Right renal pelvis (tissue), 4 donors: ENCODE measurements at places on chromosomes 2 and 18. TPM values are rescaled to one million over a fixed set of nuclear protein-coding genes. Genes with fewer than 3 reads are reported as not detected.

- no peak for DNase-seq
These were observed 77.4 kb upstream of the GCFC2 start for GRCh38 chr2:75788154-75788553.

GRCh38 chr2:230737791-230738226 lies 25.2 kb downstream of the CAB39 start:
- no peak for DNase-seq

DNA sequence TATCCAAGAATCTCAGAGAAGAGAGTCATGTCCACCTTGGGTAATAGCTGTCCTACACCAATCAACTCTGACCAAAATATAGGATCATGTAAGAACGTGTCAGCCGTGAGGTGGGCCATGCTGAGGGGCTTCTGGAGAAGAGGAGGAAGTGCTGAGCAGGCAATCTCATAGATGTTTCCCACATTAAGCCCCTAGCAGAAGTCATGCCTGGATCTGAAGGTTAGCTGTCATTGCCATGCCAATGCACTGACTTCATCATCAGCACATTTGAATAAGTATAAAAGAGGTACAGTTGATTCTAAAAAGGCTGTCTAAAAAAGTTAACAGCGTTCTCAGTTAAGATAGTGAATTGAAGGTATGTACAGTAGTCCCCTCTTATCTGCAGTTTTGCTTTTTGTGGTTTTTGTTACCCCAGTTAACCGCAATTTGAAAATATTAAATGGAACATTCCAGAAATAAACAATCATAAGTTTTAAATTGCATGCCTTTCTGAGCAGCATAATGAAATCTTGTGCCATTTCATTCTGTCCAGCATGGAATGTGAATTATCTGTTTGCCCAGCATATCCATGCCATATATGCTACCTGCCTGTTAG lies 67.2 kb upstream of the TMEM17 start:
- DNase-seq, result no peak

DNA sequence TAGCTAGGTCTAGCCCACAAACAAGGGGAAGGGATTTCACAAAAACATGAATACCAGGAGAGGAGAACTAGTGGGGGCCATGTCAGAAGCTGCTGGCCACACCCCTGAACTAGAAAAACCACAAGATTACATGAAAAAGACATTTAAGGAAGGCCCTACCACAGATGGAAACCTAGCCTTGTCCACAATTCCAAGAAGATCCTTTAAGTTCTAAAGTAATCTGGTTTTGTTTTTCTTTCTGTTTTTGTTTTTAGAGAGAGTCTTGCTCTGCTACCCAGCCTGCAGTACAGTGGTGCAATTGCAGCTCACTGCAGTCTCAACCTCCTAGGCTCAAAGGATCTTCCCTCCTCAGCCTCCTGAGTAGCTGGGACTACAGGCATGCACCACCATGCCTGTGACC lies 34.2 kb upstream of the CAB39 start:
- DNase-seq, result no peak

GRCh38 chr2:56918790-56919189 lies 735.0 kb downstream of the CCDC85A start:
- no peak for DNase-seq

- no peak for DNase-seq
These were observed 134.6 kb downstream of the TSN start for GRCh38 chr2:121890041-121890440.

DNA sequence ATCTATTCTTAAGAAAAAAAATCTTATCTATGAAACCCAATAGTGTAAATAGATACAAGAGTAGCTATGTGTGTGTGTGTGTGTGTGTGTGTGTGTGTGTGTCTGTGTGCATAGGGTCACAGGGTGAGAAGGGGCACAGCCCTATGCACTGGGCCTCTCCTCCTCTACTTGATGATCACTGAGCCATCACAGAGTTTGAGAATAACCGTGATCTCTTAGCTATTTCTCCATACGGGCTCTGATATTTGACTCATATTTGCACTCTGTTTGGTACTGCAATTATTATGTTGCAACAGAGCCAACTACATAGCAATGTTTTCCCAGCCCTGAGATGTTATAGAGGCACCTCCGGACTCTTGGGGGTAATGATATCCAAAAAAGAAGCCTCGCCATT lies 28.8 kb upstream of the SLC40A1 start:
- no peak for DNase-seq

DNA sequence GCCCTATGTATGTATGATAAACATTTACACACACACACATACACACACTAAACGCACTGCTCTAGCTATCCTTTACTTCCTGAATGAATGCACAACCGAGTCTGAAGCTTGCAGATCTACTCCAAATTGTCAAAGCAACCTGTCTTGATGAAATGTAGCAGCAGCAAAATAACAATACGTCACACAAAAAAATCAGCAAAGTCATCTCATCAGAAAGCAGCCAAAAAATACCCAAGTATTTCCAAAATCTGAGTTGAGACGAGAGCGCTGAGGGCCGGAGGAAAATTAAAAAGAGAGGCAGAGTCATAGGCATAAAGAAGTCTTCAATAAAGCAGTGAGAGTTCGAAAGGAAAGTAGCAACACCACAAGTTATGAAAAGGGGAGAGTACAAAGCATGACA lies 67.7 kb downstream of the ZNF521 start:
- DNase-seq, result no peak

DNA sequence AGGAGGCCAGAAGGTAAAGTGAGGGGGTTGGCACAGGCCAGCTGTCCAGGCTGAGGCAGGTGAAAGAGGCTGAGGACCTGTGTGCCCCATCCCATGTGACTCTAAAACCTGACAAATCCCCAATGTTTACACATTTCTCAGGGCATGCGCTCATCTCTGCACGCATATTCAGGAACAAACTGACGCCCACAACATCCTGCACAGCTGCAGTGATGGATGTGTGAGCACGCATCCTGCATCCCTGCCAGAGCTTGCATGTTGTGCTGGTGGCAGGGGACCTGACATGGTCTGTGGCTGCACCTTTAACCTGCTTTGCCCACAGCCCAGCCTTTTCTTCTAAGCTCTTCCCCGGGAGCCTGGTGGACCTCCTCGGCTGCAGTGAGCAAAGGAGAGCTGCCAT lies 83.1 kb downstream of the FBXO15 start:
- no peak for DNase-seq

DNA sequence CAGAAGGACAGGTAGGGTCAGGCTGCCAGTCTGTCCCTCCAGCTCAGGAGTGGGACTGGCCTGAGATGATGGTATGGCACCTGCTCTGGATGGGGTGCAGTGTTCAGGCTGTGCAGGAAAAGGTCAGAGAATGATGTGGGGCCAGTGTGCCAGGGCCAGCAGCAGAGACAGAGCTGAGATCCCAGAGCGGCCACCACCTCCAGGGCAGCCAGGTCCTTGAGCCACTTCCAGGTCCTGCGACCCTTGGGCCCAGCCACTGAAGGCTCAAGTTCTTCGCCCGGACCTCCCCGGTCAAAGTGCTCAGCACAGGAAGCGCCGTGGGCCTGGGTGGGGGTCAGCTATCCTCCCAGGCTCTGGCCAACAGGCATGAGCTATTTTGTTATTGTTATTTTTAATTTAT lies 12.1 kb upstream of the ARMC9 start:
- DNase-seq, result no peak

- no peak for DNase-seq
These were observed 342.9 kb downstream of the LRATD1 start for GRCh38 chr2:14975381-14975780.

DNA sequence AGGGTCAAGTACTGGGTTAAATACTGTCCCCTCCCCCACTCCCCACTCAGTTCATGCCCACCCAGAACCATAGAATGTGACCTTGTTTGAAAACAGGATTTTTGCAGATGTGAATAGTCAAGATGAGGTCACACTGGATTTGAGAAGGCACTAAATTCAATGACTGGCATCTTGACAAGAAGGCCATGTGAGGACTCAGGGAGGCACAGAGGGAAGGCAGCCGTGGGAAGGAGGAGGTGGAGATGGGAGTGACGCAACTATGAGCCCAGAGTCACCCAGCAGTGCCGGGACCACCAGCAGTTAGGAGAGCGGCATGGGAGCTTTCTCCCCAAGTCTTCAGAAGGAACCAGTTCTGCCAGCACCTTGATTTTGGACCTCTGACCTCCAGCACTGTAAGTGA lies 257.3 kb downstream of the BCL2 start:
- DNase-seq, result no peak

GRCh38 chr2:241609859-241610793 lies 26.8 kb downstream of the THAP4 start:
- peak; percentile 48 for DNase-seq

DNA sequence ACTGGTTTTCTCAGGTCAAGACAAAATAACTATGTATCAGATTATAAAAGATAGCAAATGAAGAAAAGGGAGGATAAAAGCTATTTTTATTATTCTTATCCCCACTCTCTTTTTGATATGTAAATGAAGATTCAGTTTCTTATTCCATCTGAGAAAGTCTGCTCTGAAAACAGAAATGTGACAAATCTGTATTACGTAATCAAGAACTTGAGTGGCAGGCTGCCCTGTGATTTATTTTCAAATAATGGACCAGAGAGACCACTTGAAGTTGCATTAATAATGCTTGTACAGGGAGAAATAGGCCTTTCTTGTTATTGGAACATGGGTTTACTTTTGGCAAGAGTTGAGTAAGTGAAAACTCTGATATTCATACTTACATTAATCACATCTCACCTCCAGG lies 727.4 kb downstream of the DPP10 start:
- DNase-seq, result no peak

DNA sequence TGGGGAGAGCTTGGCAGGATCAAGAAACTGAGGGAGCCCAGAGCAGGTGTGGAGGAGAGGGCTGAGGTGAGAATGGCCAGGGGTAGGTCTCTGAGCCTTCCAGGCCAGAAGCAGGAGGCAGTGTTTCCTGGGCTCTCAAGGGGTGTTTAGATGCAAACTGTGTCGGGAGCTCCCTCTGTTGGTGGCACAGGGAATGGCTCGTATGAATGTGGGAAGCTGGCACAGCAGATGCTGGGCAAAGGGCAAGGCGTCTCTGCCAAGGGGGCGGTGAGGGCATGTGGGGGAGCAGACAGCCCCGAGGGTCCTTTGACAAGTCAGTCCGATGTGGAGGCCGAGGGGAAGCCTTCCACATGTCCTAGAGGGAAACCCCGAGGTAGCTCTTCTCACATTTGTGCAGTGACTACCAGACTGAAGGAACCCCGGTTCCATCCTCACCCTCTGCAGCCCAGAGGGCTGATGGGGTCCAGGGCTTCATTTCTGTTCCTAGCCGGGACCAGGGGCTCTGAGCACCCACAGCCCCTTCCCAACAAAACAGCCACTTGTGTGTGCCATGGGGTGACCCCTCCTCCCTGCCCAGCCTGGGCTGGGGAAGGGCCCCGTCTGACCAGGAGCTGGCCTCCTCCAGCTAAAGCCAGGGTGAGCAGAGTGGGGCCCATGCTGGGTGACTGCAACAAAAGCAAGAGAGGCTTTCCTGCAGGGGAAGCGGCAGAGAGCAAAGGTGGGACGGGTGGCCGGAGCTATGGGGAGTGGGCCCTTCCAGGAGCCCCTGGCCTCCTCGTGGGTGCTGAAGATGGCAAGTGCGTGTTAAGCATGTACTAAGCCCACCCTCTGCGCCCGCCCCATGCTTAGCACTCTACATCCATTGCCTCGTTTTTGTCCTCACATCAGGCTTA lies 103.4 kb downstream of the SEPTIN10 start:
- DNase-seq, result peak; percentile 63

DNA sequence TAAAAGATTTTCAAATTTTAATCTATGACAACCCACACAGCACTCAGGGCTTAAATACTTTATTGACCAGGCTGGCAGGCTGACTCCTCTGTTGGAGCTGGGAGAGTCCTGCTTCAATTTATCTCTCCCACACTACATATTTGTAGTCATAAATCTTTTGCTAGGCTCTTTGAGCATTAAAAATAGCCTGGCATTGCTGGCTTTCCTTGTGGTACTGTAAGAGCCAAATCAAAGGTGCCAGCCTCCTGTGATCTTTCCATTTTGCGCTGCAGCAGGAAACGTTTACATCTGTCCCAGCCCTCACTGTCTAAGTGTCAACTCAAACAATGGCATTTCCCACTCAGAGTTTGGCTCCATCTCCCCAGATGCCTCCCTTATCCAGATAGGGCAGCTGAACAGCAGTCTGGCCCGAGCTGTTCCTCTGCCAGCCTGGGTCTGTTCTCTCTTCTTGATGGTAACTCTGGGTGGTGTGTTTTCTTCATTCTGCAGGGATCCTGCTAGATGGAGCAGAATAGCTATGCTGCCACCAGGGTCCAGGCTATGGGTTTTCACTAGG lies 62.1 kb downstream of the LRRTM1 start:
- no peak for DNase-seq

- DNase-seq, result no peak
These were observed 287.7 kb upstream of the ID2 start for GRCh38 chr2:8394131-8394530.

GRCh38 chr2:165549619-165550018 lies 80.1 kb downstream of the CSRNP3 start:
- no peak for DNase-seq

DNA sequence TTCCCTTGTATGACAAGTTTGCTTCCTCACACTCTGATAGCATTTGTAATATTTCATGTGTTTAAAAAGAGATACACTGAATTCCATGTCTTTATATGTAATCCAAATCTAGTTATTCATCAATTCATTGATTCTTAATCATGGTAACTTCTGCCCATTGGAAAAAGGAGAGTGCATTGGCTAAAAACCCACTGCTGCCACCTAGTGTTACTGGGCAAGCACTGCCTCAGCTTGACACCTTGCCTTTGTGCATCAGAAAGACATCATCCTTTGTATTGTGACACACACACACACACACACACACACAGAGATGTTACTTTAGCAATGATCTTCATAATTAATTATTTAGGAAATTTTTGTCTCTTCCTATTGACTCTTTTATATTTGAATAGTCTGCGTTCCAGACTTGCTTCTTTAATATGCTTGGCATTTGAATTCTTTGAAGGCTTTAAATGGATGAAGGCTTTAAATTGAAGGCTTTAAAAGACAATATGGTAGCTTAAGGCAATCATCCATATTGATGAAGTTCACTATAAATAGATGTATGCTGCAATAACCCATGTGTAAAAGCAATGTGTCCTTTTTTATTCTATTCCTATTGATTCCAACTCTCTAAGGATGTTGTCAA lies 414.2 kb upstream of the CHST9 start:
- peak; percentile 14 for DNase-seq

DNA sequence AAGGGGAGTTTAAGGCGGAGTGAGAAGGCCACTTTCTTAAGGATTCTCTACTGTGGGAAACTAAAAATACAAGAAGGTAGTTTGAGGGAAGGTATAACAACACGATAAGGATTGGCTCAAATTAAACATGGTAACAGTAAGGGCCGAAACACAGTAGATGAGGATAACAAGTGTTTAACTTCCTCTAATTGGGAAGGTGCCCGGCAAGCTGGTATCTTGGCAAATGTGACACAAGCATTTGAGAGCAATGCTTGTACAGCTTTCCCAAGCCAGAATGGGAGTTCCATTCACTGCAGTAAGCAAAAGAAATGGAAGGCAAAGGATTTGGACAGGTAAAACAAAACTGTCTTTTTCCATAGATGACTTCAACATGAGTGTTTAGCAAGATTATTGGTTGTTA lies 19.8 kb downstream of the USP40 start:
- DNase-seq, result no peak

GRCh38 chr2:102126169-102126568 lies 16.4 kb upstream of the IL1R1 start:
- no peak for DNase-seq

FOXD4L1 gene
- 0.15 TPM for polyA plus RNA-seq

PECR gene
- polyA plus RNA-seq, result 43.9 TPM

PJVK gene
- 10.6 TPM for polyA plus RNA-seq

SNRPD1 gene
- 163 TPM for polyA plus RNA-seq

SIX3 gene
- polyA plus RNA-seq, result not detected

FAP gene
- 13.8 TPM for polyA plus RNA-seq

DPP4 gene
- polyA plus RNA-seq, result 139 TPM
